ENCODE measurements at places on chromosomes 1 and 21.

- peak; percentile 92 for DNase-seq
These were observed 14.4 kb downstream of the CD58 start for GRCh38 chr1:116556289-116557006.

GRCh38 chr1:3598051-3598491 lies 13.2 kb downstream of the MEGF6 start:
- no peak for DNase-seq

DNA sequence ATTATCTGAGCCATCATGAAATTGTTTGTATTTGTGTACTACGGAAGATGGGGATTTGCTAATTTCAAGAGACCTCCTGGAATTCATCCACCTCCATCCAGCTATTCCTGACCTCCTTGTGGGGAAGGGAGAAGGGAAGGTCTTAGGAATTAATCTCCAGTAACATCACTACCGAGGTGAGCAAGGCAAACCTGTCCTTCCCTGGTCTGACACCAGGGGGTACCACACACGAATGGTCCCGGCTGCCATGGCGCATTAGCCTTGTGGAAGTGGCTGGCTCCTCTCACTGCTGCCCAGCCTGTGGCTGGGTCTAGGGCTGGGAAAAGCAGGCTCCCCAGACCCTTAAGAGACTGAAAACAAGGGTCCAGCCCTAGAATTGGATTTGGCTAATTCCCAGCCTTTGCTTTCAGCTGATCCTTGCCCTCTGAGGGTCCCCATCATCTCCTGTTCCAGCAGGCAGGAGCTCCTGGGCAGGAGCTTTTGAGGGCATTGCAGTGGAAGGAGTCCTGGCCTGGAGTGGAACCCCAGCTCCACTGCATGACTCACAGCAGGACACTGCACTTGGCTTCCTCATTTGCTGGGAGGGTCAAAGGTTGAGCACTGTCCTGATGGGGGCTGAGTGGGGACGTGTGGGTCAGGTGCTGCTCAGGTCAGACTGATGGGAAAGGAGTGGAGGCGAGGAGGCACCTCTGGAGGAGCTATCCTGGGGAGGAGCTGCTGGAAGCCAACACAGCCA lies 34.8 kb downstream of the RIMS3 start:
- no peak for DNase-seq

DNA sequence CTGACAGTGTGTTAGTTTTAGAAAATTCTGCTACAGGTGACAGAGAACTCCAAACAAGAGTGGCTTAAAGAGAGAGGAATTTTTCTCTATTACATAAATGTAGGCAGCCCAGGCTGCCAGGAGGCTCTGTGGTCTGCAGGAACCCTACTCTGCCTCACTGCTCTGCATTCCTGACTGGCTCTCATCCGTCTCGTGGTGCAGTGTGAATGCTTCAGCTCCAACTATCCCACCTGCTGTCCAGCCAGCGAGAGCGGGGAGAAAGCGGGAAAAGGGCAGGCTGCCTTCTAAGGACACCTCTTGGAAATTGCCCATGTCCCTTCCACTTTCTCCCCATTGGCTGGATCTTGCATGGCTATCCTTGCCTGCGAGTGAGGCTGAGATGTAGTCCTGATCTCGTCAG lies 131.3 kb downstream of the PEX14 start:
- DNase-seq, result no peak

GRCh38 chr1:28807046-28807445 lies 4.9 kb upstream of the OPRD1 start:
- DNase-seq, result no peak
